ENCODE measurements at places on chromosomes 3 and 15. TPM values are rescaled to one million over a fixed set of nuclear protein-coding genes. Genes with fewer than 3 reads are reported as not detected.

DNA sequence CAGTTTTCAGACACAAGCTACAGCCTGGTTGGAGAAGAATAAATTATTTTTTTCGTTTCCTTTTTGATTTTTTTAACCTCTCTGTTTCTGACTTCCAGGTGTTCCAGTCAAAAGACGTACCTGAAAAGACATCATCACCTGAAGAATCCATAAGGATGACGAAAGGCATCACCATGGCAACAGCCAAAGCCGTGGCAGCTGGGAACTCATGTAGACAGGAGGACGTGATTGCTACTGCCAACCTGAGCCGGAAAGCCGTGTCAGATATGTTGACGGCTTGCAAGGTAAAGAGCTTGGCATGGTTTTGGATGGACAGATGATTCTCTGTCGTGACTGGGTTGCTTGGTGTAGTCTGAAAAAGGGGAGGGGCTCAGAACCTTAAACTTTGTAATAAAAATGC is 237.0 kb upstream of the TPM1 start:
- no peak for ATAC-seq

DNA sequence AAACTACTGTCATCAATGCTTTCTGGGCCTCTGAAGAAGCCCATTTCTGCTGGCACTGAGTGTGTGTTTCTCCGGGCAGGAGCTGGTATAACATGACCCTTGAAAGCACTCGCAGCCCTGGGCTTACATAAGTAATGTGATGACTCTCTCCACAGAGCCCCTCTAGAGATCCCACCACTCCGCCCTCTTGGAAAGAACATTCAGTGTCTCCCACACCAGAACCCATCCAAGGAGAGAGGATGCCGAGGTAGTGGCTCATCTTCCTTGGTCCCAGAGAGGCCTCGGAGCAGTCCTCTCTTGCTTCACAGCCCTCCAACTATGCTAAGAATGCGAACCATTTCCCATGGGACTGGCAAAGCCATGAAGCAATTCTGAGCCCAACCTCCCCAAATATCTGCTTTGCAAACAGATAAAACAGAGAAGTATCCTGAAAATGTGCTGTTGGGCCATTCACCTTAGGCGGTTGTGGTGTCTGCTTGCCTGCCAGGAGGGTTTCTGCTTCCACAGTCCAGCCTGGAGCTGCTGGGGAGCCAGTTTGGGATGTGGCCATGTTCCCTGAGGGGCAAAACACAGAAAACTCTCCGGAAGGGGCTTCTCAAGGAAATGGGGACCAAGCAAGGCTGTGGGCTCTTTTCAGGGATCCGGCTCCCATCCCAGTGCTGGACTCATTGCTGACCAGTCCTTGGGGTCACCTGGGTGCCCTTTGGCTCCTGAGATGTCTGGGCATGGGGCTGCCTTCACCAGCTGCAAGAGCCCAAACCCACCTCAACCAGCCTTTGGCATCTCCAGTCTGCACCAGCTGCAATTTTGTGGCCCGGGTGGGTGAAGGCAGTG is 47.3 kb downstream of the AMOTL2 start:
- peak; percentile 91 for ATAC-seq

- no peak for ATAC-seq
Observed at GRCh38 chr15:31788104-31788503, 242.2 kb upstream of the CHRNA7 start.

The KIF7 gene
- total RNA-seq: 19.3 TPM

- ATAC-seq: no peak
Observed at GRCh38 chr3:38561746-38562466, 65.8 kb downstream of the EXOG start.

- ATAC-seq: no peak
Observed at GRCh38 chr3:57659004-57659673, 33.7 kb downstream of the DENND6A start.

DNA sequence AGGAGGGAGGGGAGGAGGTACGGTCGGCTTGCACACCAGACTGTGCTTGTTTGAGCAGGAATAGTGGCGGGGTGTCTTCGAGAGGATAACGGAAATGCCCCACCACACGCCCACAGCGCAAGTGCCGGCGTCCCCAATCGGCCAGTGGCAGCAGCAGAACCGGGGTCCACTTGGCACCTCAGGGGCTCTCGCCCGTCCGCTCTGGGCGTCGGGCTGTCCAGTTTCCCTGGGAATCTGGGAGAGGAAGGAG is 53.7 kb downstream of the CCDC54 start:
- ATAC-seq: no peak

DNA sequence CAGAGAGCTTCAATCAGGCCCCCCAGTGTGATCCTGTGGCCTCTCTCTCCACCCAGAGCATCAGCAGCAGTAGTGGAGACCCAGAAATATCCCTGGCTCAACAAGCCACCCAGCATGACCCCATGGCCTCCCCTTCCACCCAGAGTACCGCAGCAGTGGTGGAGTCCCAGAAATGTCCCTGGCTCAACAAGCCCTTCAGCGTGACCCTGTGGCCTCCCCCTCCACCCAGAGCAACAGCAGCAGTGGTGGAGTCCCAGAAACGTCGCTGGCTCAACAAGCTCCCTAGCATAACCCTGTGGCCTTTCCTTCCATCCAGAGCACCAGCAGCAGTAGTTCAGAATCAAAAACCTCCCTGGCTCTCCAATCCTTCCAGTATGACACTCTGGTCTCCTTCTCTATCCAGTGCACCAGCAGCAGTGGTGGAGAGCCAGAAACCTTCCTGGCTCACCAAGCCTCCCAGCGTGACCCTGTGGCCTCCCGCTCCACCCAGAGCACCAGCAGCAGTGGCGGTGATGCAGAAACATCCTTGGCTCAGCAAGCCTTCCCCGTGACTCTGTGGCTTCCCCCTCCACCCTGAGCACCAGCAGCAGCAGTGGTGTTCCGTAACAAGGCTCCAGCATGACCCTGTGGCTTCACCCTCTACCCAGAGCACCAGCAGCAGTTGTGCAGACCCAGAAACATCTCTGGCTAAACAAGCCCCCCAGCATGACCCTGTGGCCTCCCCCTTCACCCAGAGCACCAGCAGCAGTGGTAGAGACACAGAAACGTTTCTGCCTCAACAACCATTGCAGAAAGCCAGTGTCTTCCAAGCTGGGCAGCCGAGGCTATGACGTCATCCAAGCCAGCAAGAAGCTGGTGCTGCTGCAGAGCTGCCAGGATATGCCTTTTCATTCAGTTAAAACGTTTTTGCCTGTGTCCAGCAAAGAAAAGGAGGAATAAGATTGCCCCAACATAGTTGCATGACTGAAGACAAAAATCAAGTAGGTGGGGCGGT is 61.3 kb upstream of the TAMM41 start:
- ATAC-seq: no peak

DNA sequence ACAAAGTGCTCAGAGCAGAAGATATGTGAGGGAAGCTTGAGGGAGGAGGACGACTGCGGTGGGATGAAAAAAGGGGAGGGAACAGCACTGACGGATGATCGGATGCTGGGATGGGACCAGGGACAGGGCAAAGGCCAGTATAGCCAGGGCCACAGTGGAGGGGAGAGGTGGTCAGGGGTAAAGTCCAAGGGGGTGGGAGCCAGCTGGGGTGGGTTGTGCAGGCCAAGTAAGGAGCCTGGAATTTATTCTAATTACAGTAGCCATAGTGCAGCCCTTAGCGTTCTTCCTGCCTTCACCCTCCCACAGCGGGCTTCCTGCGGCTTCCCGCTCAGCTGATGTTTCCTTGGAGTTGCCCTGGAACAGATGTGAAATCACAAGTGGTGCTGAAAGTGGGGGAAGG is 7.6 kb upstream of the APEH start:
- no peak for ATAC-seq

- no peak for ATAC-seq
Observed at GRCh38 chr15:81117136-81117535, 16.9 kb upstream of the CFAP161 start.

DNA sequence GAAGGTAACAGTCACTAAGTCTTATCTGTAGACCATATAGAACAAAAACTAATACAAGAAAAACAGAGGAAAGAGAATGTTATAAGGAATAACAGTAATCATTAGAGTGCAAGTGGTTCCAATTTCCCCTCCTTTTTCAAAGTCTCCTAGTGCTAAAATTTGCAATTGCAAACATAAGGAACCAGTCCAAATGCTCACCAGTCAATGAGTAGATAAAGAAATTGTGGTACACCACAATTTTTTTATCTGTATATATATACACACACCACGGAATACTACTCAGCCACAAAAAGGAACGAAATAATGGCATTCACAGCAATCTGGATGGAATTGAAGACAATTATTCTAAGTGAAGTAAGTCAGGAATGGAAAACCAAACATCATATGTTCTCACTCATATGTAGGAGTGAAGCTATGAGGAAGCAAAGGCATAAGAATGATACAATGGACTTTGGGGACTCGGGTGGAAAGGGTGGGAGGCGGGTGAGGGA is 38.9 kb upstream of the RSL24D1 start:
- ATAC-seq: no peak

DNA sequence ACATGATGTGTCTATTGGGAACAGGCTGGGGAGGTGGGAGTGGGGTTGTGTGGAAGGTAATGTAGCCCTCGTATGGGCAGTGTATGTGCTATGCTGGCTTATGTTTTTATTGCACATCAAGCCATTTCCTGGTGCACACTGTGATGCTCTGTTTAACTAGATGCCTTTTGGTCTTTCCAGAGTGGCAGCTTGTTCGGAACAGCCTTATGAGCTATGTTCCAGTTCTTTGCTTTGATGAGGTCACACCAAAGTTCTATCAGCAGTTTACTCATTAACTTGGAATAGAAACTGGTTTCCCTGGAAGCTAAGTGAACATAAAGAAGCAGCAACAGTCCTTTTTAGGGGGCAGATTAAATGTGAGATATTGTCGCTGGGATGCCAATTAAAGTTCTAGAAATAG is 133.9 kb downstream of the DIPK2A start:
- ATAC-seq: no peak

DNA sequence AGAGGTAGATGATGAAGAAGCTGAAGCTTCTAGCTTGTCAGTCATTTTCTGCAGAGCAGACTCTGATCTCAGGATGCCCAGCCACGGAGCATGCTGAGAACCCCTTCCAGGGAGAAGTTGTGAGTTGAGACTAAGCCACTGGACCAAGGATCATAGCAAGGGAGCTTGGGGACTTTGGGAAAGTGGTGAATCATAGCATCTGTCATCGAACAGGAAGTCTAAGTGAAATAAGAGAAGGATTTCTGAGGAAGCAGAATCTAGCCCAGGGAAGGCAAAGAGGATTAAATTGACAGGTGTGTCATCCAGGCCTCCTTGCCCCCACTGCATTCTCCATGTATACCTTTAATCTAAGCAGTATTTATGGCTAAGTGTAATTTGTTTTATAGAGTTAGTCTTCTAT is 71.8 kb upstream of the TMEM108 start:
- ATAC-seq: no peak

Measured in gastroesophageal sphincter (tissue), 4 donors.